ENCODE measurements at places on chromosomes 11 and 22. TPM values are rescaled to one million over a fixed set of nuclear protein-coding genes. Genes with fewer than 3 reads are reported as not detected.

The PDE2A gene
- 0.36 TPM for total RNA-seq

- peaks cover 39% of the 10 kb centered on the region for H3K4me1 ChIP-seq
- DNase-seq = no peak
- H3K27me3 ChIP-seq = no peaks in the 10 kb centered on the region
- H3K36me3 ChIP-seq = peaks cover 20% of the 10 kb centered on the region
- H3K4me3 ChIP-seq = no peak overlapping the region
- peak overlapping the region; percentile 89 for H3K27ac ChIP-seq
These were observed 3.9 kb upstream of the NUP50 start for GRCh38 chr22:45159652-45160462.

- peaks cover 36% of the 10 kb centered on the region for H3K4me1 ChIP-seq
- no peaks in the 10 kb centered on the region for H3K27me3 ChIP-seq
- no peaks in the 10 kb centered on the region for H3K36me3 ChIP-seq
- H3K27ac ChIP-seq = peak overlapping the region; percentile 26
- no peak for DNase-seq
These were observed 80.7 kb upstream of the NAV2 start for GRCh38 chr11:19631712-19632498.

DNA sequence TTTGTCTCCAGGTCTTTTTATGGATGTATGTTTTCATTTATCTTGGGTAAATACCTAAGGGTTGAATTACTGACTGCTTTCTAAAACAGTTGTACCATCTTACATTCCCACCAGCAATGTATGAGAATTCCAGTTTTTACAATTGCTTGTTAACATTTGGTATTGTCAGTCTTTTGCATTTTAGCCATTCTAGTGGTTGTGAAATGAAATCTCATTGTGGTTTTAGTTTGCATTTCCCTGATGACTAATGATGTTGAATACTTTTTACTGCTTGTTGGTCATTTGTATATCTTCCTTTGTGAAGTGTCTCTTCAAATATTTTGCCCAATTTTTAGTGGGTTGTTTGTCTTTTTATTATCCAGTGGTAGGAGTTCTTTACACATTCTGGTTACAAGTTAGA is 92.8 kb downstream of the ARFGAP2 start:
- H3K27me3 ChIP-seq = no peaks in the 10 kb centered on the region
- no peaks in the 10 kb centered on the region for H3K36me3 ChIP-seq
- H3K4me3 ChIP-seq = no peak overlapping the region
- no peak overlapping the region for H3K27ac ChIP-seq

The TNNI2 gene
- not detected for total RNA-seq

GRCh38 chr11:73152086-73152853 is 10.2 kb upstream of the FCHSD2 start:
- no peak overlapping the region for H3K4me3 ChIP-seq
- no peak for DNase-seq
- no peaks in the 10 kb centered on the region for H3K27me3 ChIP-seq
- peaks cover 10% of the 10 kb centered on the region for H3K4me1 ChIP-seq
- no peak overlapping the region for H3K27ac ChIP-seq

DNA sequence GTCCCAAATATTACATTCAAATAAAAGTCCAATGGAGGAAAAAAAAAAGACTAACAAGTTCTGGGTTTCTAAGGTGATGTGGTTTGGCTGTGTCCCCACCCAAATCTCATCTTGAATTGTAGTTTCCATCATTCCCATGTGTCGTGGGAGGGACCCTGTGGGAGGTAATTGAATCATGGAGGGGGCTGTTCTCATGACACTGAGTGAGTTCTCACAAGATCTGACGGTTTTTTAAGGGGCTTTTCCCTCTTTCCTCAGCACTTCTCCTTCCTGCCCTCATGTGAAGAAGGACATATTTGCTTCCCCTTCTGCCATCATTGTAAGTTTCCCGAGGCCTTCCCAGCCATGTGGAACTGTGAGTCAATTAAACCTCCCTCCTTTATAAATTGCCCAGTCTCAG is 7.9 kb upstream of the MS4A2 start:
- H3K4me1 ChIP-seq = no peaks in the 10 kb centered on the region
- no peak overlapping the region for H3K4me3 ChIP-seq
- no peaks in the 10 kb centered on the region for H3K27me3 ChIP-seq
- no peaks in the 10 kb centered on the region for H3K36me3 ChIP-seq

GRCh38 chr11:101777476-101777875 is 137.3 kb upstream of the CEP126 start:
- H3K4me3 ChIP-seq = no peak overlapping the region
- DNase-seq = no peak
- H3K27ac ChIP-seq = no peak overlapping the region
- H3K36me3 ChIP-seq = no peaks in the 10 kb centered on the region
- no peaks in the 10 kb centered on the region for H3K4me1 ChIP-seq

- H3K36me3 ChIP-seq = peaks cover 63% of the 10 kb centered on the region
- peak overlapping the region; percentile 60 for H3K27ac ChIP-seq
- H3K4me1 ChIP-seq = peaks cover 12% of the 10 kb centered on the region
- no peaks in the 10 kb centered on the region for H3K27me3 ChIP-seq
- DNase-seq = peak; percentile 64
These were observed 40.4 kb upstream of the GRIK4 start for GRCh38 chr11:120471131-120471530.

GRCh38 chr22:50091092-50091768 is 1.4 kb downstream of the MOV10L1 start:
- H3K4me3 ChIP-seq = no peak overlapping the region
- no peaks in the 10 kb centered on the region for H3K36me3 ChIP-seq
- no peak for DNase-seq
- H3K27ac ChIP-seq = no peak overlapping the region
- peaks cover 7% of the 10 kb centered on the region for H3K27me3 ChIP-seq
- peaks cover 3% of the 10 kb centered on the region for H3K4me1 ChIP-seq

GRCh38 chr11:113387605-113388211 is at the start of gene ANKK1:
Gene ANKK1 (plus strand): TSS chr11:113387779. CDS start chr11:113387885, 106 bp downstream.
- no peak within 1 kb of the TSS for H3K4me3 ChIP-seq
- peaks cover 6% of the 10 kb centered on the region for H3K4me1 ChIP-seq
- H3K27ac ChIP-seq = no peak within 1 kb of the TSS
- DNase-seq = peak; percentile 32
- H3K36me3 ChIP-seq = no peaks in the 10 kb centered on the region

DNA sequence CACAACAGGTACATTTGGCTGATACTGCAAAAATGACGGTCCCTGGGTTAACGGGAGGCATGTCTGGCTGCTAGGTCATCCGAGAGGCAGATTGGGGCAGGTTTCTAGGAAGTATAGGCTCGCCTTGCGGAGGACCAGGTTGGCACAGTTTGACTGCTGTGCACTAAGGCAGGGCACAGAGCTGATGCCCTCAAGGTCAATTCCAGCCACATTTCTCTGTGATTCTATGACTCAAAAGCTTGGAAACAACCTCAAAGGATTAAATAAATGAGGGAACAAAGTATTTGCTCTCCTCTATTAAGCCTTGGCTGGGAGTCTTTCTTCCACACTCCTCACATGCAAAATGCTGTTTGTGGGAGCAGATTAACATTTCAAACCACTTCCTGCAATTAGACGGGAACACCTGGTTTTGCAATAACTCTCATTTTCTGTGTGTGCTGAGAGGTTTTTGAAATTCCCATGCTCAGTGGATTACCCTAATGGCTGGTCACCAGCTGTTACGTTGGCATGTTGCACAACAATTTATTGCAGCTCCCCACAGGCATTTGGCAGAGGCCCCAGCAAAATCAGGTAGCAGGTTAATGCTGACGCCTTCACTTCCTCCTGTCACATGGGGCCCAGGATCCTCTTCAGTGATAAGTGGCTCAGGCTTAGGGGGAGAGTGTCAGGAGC is 61.0 kb upstream of the PLET1 start:
- peaks cover 46% of the 10 kb centered on the region for H3K4me1 ChIP-seq

The TCN2 gene
- 18.8 TPM for total RNA-seq

DNA sequence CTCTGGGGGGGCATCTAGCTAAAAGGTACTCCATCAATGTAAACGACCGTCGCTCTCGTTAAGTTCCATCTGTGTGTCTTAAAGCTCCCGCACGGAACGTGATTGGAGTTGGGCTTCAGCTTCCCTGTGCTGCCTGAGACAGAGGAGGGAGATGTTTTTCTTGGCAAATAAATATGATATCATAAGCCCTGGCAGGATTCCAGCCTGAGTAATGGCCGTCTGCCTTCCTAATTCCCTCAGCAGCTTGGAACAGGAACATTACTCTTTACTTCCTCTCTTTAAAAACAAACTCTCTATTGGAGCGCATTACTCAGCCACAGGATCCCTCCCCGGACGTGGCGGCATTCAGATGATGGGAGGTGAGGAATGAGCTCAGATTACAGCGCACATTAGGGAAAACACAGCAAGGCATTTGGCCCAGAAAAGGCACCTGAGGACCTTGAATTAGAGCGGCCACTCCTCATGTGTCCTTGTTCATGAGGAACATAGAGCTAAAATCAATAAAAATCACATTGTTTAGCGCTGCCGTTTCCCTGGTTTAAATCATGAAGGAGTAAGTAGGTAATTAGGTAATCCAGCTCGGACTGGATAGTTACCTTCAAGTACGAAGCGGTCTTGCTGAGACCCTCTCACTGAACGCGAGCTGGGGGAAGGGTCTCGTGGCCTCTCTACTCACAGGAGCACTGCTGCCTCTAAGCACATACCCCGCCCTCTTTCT is 230.4 kb downstream of the ST3GAL4 start:
- no peaks in the 10 kb centered on the region for H3K36me3 ChIP-seq
- peaks cover 14% of the 10 kb centered on the region for H3K4me1 ChIP-seq
- H3K27me3 ChIP-seq = no peaks in the 10 kb centered on the region
- peak overlapping the region; percentile 66 for H3K4me3 ChIP-seq
